Stimulated activated CD4-positive, alpha-beta T cell treated with anti-CD3 and anti-CD28 coated beads, TNF-alpha, amount 100 ng/mL, for 1 hour (primary cell): ENCODE measurements at places on chromosomes 5 and 9.

DNA sequence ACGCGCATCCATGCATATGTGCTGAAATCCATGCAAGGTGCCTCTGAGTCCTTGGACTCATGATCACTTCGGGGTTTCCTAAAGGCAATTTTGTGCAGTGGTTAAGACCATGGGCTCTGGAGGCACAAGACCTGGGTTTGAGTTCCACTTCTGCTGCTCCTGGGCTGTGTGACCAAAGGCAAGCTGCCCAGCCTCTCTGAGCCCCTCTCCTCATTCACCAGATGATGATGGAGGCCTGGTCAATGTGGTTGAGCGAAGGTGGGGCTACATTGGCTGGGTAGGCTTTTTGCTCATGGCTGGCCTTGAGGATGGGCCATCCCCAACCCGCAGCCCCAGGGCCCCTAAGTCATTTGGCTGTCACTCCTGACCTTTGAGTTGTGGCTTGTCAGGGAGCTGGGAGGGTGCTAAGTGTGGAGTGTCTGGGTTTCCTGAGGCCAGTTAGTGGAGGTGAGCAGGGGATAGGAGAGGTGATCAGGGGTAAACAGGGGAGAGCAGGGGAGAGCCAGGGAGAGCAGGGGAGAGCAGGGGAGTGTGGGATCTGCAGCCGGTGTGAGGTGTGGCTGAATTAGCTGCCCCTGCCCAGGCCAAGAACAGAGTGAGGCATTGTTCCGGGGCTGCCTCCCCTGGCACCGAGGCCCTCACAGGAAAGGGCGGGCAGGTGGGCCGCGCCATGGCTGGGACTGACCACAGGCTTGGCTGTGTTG, 64.6 kb upstream of the SYNPO start:
- no peak for DNase-seq

- DNase-seq: no peak
These were observed 47.5 kb downstream of the DAB2IP start for GRCh38 chr9:121698627-121699570.

GRCh38 chr5:28117691-28118090, 1079.3 kb upstream of the CDH9 start:
- no peak for DNase-seq

- no peak for DNase-seq
These were observed 252.7 kb upstream of the TARS1 start for GRCh38 chr5:33188089-33188488.

- DNase-seq: no peak
These were observed 66.5 kb upstream of the DAP start for GRCh38 chr5:10827571-10827970.

DNA sequence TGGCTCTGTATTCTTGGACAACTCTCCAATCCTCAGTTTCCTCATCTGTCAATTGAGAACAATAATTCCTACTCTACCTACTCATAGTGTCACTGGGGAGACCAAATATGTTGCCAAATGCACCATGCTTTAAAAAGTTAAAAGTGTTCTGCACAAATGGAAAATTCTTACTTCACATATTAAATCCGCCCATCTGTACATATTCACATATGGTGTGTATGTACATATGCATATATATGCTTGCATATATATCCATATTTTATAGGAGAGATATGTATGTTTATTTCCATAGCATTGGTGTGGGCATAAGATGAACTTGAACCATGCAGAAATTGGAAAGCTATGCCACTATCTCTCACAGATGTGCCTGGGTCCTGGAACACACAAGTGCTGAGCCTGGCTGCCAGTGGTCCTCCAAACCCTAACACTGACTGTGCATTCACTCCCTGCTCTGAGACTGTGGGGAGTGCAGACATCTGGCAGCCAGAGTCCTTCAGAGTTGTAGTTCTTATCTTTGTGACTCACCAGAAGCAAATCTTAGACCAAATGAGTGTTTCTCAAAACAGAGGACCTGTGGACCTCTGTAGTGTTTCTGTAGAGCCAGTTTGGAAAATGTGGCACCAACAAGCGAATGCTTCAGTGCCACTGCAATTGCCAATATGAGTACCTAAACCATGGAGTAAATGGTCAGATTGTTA, 168.7 kb downstream of the GRIA1 start:
- no peak for DNase-seq

DNA sequence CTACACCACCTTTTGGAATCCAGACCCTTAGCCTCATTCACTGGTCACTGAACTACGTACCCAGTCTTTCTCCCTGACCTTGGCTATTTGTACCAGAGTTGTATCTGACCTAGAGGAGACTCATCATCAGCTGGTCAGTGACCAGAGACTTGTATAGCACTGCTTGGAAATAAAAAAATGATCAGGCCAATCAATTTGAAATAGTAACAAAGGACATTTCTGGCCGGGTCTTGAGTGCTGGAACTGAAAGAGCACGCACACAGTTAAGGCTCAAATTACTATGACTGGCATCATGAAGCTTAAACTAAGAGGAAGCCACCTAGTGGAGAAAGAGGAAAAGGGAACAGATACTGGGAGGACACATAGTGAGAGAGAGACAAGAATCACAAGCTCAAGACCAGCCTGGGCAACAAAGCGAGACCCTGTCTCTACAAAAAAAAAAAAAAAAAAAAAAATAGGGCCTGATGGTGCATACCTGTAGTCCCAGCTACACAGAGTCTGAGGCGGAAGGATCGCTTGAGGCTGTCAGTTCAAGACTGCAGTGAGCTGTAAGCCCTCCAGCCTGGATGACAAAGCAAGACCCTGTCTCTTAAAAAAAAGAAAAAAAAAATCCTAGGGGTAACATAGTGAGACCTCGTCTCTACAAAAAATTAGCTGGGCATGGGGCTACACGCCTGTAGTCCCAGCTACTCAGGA, 12.8 kb upstream of the SRP19 start:
- DNase-seq: no peak

GRCh38 chr9:72871685-72872084, 81.2 kb downstream of the ALDH1A1 start:
- DNase-seq: no peak

GRCh38 chr5:13766236-13766635, 178.3 kb downstream of the DNAH5 start:
- DNase-seq: no peak

GRCh38 chr5:53815471-53815870, 255.0 kb downstream of the NDUFS4 start:
- no peak for DNase-seq

DNA sequence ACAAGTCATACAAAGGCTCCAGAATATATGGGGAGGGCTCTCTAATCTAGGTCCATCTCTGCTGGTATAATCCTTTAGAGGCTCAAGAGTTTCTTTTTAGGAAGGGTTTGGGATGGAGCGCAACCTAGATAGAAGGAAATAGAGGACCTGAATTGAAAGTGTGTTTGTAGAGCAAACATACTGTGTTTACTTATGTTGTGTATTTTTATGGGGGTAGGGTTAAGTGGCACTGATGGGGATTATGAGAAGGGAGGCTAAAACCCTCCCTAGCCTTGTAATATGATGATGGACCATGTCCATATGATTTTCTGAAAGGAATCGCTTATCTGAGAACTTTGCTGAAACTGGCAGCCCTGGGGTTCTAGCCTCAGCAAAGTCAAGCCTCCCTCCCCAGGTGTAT, 4.4 kb upstream of the ELL2 start:
- DNase-seq: no peak

DNA sequence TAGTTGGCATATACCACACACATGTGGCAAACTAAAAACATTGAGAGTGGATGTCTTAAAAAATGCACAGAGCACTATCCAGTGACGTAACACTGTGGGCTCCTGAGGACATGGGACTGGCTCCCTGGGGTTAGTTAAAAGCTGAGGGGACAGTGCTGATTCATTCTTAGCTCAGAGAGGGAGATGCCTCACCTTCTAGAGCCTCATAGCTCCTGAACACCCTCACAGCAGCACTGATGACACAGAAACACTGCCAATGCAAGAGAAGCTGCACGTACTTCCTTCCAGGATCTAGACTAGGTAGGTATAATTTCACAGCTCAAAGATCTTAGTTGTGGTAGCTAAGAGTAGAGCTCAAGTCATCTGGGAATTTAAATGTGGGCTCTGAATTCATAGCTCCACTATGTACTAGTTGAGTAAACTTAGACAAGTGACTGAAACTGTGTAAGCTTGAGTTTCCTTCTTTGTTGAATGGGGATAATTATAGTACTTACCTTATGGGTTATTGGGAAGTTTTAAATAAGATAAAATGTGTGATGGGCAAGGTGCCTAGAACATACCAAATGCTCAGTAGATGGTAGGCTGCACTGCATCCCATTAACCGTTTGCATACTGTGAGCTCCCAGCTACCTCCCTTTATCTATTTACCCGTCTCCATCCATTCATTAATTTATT, 279.9 kb downstream of the ASTN2 start:
- DNase-seq: no peak

DNA sequence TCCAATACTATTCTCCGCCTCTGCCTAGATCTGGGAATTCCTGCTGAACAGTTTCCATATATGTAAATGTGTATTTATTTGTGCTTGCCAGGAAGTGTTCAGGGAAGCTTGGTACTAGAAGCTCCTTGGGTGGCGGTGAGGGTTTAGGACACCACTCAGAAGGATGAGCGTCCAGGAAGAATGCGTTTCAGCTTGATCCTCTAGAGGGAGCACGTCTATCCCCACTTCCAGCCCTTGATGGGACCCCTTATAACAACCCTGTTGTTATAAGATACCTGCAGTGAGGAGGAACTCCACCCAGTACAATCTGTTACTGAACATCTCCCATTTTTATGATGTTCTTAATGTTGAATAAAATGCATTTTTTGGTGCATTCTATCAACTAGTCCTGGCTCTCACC, 88.9 kb downstream of the CYFIP2 start:
- no peak for DNase-seq

DNA sequence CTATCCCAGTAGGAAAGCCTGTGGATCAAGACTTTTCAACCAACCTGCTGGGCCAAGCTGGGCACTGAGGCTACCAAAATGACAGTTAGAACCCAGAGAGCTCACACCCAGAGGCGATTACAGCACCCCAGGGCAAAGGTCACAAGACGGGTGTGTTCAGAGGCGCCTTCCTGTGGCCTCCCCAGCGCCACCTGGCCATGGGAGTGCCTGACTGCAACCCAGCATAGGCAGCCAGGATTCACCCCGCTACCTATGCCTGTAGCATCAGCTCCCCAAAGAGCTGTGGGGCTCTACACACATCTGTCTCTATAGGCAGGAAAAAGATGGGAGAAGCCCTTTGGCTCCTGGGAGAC, 33.5 kb downstream of the PDGFRB start:
- DNase-seq: no peak

DNA sequence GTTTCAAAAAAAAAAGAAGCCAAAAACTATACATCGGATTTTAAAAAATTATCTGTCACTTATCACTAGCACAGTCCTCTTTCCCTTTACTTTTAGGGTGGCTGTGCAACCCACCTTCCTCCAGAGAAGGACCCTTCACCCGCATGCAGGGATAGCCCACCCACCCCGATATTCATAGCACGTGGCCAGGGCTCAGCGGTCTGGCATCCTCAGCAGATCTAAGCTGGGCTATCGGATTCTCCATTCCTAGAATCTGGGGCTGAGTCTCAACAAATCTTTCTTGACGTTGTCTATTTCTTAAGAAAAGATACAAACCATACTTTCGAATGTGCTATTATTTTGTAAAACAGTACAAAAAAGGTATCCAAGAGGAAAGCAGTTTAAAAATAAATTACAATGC, 70.9 kb downstream of the MYO10 start:
- no peak for DNase-seq

GRCh38 chr5:147887026-147887627, 8.6 kb downstream of the SCGB3A2 start:
- DNase-seq: no peak

GRCh38 chr5:141771031-141771430, 89.0 kb upstream of the ARAP3 start:
- no peak for DNase-seq

DNA sequence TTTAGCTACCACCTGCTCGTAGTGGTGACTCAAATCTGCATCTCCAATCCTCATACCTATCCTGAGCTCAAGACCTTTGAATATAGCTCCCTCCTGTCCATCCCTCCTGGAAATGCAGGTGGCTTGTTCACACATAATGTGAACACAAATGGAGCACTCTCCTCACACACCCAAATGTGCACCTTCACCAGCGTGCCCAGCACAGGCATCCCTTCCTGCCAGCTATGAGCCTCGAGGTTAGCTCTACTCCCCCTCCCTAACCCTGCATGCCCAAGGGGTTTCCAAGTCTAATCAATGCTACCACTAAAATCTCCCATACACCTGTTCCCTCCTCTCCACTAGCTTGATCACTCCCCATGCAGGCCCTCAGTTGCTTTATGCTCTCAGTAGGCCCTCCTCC, 2.2 kb upstream of the TGFBI start:
- no peak for DNase-seq

- no peak for DNase-seq
These were observed at the start of gene PCDHGA8 for GRCh38 chr5:141392429-141393198. Gene PCDHGA8 (plus strand): TSS chr5:141392633. CDS start chr5:141392814, 181 bp downstream.

DNA sequence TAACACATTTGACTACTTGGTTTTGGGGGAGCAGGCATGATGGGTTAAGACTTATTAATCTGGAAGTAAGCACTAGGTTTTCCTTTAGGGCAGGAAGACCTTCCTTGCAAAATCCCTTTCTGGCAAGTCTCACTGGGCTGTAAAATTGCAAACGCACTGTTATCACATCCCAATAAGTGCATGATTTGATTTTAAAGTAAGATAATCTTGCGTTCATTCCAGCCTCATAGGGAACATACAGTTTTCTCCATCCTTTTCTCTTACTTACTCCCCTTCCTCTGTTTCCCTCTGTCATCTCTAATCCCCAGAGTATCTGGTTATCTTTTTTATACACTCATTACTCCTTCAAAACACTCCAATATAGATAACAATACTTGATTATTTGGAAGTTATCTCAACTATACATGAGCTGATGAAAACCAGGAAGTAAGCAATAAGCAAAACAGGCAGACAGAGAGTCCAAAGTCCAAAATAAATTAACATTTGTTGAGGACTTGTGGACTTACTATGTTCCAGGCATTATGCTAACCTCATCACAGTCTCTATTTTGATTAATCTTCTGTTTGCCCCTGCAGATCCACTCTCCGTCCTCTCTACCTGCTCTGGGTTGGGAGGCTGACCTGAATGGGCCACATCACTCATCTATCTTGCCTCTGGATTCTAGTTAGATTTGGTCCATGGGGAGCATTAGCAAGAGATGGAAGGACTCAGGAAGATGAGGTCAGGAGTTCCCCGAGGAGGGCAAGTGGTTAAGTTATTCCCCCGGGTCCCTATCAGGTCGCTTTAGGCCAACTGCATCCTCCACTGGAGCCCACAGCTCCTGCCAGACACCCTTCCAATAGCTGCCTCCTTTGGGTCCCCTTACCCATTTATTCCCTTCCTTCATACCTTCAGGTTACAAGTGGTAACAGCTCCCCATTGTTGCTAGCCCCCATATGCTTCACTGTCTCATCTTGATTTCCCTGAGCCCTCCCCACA, 60.2 kb downstream of the SLC22A5 start:
- no peak for DNase-seq
